Astrocyte of the spinal cord (primary cell): ENCODE measurements at places on chromosomes 16 and 17.

DNA sequence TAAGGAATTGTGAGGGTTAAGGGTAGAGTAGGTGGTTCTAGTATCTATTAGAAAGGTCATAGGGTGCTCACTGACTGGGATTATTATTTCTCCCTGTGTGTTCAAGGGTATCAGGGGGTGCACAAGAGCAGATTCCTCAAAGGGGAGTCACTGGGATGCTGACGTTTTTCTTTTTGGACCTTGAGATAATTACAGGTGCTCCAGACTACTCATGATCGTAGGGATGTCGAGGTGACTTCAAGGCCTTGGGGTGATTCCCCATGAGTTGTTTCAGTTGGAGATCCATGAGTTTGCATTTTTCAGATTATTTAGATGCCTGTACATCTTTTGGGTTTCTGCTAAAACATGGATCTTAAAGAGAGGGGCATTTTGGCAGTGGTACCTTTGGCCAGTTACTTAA is 41.4 kb upstream of the TEKT1 start:
- DNase-seq: no peak

DNA sequence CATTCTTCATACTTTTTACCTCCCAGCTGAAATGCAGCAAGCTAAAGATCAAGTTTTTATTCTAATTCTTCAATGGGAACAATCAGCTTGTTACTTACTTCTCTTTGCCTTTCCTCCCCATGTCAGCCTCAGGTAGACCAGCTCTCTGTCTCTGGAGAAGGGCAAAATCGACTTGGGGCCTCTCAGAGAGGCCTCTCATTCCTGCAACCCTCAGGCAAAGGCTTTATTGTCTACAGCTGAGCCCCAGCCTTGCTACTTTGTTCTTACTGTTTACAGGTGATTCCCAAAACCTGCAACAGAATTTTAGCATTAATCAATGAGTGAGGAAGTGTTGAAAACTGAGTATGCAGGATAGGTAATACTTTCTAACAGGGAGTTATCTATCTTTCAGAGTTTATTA is 148.6 kb downstream of the KIF2B start:
- DNase-seq: no peak

GRCh38 chr17:46195939-46196716 is 2.9 kb upstream of the KANSL1 start:
- no peak for DNase-seq

DNA sequence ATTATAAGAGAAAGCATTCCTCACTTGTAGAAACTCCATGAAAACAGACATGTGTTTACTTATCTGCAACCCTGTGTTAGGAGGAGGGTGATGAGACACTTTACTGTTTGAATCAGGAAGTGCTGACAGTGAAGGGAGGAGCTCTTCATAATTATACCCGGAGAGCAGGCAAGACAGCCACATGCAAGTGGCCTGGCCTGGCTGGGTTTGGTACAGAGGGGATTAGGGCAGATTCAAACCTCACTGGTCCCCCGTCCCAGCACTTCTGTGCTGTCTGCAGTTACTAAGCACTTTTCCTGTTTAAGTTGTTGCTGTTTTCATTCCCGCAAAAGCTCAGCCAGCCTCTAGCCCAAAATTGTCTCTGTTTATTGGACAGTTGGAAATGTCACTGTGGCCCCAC is 78.5 kb downstream of the WWOX start:
- DNase-seq: no peak

DNA sequence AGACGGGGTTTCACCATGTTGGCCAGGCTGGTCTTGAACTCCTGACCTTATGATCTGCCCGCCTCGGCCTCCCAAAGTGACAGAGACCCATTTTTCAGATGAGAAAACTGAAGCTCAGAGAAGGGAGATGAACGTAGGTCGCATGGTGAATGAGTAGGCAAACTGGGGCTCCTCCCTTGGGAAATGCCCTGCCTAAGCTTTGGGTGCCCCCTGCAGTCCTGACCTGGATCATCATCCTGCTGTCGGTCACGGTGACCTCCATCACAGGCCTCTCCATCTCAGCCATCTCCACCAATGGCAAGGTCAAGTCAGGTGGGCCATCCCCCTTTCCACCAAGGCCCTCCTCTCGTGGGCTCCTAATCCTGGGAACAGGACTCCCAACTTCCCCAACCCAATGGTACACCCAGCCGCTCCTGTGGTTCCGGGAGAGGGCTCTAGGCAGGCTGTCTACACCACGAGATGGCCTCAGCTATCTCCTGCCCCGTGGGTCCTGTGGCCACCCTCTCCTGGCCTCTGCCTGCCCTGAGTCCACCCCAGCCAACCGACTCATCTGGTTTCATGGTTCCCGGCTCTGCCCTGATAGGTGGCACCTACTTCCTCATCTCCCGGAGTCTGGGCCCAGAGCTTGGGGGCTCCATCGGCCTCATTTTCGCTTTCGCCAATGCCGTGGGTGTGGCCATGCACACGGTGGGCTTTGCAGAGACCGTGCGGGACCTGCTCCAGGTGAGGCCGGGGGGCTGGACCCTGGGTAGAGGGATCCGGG is 4.7 kb downstream of the SLC12A3 start:
- no peak for DNase-seq

GRCh38 chr17:31048780-31049179 is 46.0 kb upstream of the NF1 start:
- no peak for DNase-seq

- no peak for DNase-seq
Measured at GRCh38 chr16:68242926-68243858, 2.0 kb upstream of the PLA2G15 start.

DNA sequence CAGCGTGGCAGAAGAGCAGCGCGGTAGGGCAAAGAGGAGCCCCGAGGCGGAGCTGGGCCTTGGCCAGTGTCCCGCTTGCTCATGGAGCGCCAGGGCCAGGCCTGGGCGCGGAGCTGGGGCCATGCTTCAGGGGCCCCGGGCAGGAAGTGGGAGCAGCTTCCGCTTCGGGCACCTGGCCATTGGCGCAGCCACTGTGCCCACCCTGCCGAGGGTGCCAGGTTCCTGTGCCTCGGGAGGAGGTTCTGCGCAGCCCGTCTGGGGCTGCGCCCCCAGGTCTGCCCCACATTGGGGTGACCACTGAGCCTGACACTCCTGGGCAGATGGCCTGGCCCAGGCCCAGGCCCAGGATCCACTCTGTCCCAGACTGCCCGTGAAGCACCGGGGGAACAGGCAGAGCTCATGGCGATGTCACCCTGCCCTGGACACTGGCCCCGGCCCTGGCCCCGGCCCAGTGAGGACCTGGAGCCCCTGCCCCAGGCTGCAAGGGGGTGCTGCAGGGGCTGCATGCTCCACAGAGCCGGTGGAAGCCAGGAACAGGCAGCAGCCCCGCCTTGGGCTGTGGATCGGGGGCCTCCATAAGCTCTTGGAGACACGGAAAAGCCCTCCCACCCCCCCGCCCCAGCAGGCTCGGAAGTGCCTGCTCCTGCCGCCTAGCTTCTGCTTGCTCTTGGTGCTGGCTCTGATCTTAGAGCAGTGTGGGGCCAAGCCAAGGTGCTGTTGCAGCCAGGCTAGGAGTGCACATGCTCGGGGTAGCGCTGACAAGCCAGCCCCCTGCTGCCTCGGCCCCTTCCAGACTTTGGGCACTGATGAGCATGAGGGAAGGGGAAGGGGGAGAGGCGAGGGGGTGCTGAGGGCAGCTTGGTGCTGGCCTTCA is 35.9 kb upstream of the FOXJ1 start:
- no peak for DNase-seq

- DNase-seq: no peak
Measured at GRCh38 chr16:72990571-72990970, 57.4 kb downstream of the ZFHX3 start.

GRCh38 chr17:79607940-79608623 is 2.8 kb downstream of the RBFOX3 start:
- DNase-seq: no peak

DNA sequence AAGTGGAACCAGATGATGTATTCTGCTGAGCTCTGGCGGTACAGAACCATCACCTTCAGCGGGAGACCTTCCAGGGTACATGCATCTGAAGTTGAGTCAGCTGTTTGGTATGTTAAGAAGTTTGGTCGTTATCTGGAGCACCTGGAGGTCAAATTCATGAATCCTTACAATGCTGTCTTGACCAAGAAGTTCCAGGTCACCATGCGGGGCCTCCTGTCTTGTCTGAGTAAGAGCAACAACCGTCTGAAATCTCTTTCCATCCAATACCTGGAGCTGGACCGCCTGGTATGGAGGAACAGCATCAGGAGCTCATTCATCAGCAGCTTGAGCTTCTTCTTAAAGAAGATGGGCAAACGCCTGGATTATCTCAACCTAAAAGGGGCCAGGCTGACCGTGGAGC is 4.0 kb downstream of the FBXO39 start:
- no peak for DNase-seq

- DNase-seq: no peak
Measured at GRCh38 chr17:28527859-28528258, 21.7 kb downstream of the FOXN1 start.

- peak; percentile 51 for DNase-seq
Measured at GRCh38 chr17:43175213-43176118, 4.5 kb downstream of the NBR1 start.

DNA sequence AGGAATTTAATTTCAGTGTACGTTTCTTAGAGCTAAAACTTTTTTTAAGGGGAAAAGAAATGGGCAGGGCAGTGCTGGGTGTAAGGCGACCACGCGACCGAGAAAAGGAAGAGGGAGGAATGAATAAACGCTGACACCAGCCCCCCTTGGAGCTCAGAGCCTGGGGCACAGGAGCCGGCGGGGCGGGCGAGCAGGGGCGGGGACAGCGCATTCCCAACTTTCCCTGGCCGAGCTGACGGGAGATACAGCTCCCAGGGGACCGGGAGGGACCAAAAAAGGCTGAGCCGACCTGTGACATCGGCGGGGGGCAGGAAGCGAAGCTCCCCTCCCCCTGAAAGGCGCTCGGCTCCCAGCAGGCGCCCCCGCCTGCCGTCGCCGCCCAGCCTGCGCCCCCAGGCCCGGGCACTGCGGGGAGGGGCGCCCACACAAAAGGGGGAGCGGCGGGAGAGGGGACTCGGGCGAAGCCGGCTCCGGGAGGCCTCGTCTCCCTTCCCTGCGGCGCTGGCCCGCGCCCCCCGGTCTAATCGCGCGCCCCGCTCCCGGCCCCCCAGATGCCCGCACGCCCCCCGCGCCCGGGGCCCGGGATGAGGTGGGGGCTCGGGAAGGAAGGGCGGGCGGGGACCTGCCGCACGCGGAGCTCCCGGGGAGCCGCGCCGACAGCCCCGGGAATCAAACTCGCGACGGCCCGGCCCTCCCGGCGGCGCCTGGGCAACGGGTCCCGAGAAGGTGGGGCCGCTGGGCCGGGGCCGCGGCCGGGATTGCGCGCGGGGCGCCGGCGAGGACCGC is 622 bp downstream of the CUEDC1 start:
- DNase-seq: peak; percentile 55

GRCh38 chr17:69179227-69179952 is 37.7 kb upstream of the ABCA6 start:
- peak; percentile 50 for DNase-seq

GRCh38 chr17:81160306-81160705 is 5.0 kb upstream of the PVALEF start:
- no peak for DNase-seq

- DNase-seq: no peak
Measured at GRCh38 chr16:14077918-14078317, 6.8 kb downstream of the MRTFB start.

DNA sequence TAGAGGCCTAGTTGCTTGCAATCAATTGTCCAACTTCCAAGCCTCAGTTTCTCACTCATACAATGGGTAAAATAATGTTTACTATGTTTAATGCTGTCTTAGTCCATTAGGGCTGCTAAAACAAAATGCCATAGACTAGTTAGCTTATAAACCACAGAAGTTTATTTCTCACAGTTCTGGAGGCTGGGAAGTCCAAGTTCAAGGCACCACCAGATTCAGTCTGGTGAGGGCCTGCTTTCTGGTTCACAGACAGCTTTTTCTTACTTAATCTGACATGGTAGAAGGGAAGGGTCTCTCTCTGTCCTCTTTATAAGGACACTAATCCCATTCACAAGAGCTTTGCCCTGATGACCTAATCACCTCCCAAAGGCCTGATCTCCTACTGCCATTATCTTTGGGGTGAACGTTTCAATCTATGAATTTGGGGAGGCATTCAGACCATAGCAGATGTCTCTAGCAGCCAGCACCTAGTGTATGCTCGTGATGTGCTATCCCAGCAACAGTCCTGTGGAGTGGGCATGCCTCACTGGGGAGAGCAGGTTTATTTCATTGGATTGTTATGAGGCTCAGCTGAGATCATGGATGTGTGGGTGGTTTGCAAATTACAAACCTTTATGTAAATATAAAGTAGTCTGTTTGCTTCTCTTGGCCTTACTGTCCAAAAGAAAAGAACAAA is 25.2 kb downstream of the YPEL2 start:
- no peak for DNase-seq

GRCh38 chr16:69260019-69260418 is 51.1 kb upstream of the VPS4A start:
- no peak for DNase-seq

- DNase-seq: no peak
Measured at GRCh38 chr16:11333702-11334101, 11.6 kb upstream of the RMI2 start.

DNA sequence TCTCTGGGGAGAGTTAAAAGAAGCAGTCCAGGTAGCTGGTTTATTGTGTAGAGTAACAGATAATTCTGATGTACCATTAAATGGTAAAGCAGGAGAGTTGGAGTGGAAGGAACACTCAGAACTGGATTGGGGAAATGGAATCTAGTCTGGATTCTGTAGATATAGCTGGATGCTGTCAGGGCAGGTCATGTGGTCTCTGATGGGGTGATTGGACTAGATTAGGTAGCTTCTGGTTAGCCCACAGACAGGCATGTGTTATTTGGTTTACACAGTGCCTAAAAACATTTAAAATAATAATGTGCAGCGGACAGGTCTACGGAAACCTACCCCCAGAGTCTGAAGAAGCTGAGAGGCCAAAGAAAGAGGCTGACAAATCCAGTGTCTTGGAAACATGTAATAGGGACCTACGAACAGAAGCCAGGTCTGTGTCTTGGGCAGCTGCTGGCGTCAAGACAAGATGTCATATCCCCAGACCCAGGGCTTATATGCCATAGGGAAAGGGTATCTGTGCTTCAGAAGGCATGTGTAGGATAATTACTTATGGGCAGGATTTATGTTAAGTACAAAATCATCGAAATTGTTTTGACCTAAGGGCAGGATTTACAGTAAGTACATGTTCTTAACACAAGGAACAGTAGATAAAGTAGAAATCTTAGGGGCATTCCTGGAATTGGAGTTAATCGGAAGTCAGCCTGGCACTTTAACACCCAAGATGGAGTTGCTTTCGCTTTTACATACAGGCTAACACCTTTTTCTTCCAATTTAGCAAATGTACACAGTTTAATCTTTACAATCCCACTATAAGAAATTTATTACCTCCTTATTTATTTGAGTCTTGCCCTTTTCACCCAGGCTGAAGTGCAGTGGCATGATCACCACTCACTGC is 12.4 kb downstream of the LUC7L3 start:
- DNase-seq: no peak

GRCh38 chr17:59807892-59808509 is 84.7 kb downstream of the TUBD1 start:
- no peak for DNase-seq

- no peak for DNase-seq
Measured at GRCh38 chr17:42050393-42051012, at the start of gene C17orf113. Gene C17orf113, minus strand, starts transcription at chr17:42050601. Its CDS starts 7,225 bp downstream, at chr17:42043376.

DNA sequence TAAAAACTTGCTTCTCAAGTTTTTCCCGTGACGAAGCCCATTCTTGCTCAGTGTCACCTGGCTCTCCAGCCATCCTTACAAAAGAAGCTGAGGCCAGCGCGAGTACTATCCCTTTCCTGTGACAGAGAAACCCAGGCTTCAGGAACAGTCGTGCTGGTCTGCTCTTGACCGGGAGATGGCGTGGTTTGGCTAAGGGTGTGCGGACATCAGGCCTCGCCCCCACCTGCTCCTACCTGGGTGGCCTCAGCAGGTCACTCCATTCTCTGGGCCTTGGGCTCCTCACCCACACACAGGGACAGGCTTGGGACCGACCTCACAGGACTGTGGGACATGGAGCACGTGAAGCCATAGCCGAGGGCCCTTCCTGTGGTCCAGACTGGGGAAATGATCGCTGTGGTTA is 75.2 kb upstream of the CIBAR2 start:
- DNase-seq: no peak
